ENCODE measurements at places on chromosomes 6 and 20.
A peak's percentile ranks its signal among the peaks of the same experiment; 100 is the strongest.

GRCh38 chr6:165925474-165926156, 242.0 kb downstream of the TBXT start:
- no peak for DNase-seq

DNA sequence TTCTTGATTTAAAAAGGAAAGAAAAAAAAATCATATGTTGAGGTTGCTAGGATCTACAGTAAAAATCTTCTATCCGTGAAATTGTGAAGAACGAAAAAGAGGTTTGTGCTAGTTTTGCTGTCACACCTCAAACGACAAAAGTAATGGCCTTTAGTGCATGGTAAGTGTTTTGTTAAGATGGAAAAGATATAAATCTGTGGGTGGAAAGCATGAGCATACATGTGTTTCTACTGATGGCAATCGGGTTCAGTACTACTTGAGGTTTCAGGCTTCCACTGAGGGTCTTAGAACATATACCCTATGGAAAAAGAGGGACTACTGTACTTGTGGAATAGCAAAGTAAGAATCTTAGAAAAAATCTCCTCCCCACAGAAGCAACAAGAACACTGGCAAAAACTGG, 58.0 kb downstream of the AHI1 start:
- DNase-seq = no peak

- no peak for DNase-seq
These were observed 3.3 kb downstream of the MGME1 start for GRCh38 chr20:17972121-17972520.

- no peak for DNase-seq
These were observed 369.1 kb upstream of the MARCKS start for GRCh38 chr6:113488061-113488460.

- peak; percentile 35 for DNase-seq
These were observed 29.2 kb downstream of the C6orf58 start for GRCh38 chr6:127606131-127606562.

DNA sequence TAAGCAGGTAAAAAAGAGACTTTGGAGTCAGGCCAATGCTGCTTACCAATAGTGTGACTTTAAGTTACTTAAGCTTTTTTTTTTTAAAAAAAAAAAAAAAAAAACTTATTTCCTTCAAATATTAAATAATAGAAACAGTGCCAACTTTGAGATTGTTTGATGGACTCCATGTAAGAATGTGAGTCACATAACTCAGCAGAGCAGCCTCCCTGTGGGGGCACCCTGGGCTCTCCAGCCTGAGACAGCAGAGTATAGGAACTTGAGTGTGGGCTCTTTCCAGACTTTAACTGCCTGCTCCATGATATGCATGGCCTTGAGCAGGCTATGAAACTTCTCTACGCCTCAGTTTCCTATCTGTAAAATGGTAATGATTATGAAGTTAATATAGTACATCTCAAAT, 113.3 kb upstream of the SAMD5 start:
- no peak for DNase-seq

DNA sequence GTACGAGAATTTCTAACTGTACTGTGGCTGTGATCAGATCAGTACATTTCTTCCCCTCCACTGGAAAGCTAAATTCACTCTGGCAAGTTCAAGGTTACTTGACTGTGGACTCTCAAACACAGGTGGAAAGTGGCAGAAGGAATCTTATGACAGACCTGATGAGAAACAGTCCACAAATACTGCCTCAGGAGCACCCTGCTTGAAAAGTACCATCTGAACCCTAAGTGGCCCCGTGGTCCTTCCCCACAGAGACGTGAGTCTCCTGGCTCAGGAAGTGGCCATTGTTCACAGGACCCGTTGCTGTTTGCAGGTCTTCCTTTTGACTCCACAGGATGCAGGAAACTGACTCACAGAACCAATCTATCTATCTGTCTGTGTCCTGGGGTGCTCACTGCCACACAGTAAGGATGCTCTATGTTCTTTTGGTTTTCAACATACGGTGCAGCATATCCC, 47.5 kb upstream of the NHSL1 start:
- no peak for DNase-seq

GRCh38 chr6:128963561-128963960, 80.6 kb downstream of the LAMA2 start:
- no peak for DNase-seq

DNA sequence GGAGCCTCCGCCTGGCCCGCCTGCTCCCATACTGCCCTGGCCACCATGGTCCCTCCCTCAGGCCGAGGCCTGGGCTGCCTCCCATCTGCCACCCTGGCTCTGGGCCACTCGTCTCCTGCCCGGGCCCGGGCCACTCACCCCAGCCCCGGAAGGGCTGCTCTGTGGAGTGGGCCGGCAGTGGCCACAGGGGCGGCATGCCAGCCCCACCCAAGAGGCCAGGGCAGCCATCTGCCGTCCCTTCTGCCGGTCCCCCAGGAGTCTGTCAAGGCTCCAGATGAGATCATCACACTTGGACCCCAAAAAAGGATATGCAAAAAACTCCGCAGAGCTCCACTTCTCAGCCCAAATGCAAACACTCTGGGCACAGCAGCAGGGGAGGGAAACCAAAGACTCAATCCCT, 23.8 kb upstream of the TLDC2 start:
- no peak for DNase-seq

DNA sequence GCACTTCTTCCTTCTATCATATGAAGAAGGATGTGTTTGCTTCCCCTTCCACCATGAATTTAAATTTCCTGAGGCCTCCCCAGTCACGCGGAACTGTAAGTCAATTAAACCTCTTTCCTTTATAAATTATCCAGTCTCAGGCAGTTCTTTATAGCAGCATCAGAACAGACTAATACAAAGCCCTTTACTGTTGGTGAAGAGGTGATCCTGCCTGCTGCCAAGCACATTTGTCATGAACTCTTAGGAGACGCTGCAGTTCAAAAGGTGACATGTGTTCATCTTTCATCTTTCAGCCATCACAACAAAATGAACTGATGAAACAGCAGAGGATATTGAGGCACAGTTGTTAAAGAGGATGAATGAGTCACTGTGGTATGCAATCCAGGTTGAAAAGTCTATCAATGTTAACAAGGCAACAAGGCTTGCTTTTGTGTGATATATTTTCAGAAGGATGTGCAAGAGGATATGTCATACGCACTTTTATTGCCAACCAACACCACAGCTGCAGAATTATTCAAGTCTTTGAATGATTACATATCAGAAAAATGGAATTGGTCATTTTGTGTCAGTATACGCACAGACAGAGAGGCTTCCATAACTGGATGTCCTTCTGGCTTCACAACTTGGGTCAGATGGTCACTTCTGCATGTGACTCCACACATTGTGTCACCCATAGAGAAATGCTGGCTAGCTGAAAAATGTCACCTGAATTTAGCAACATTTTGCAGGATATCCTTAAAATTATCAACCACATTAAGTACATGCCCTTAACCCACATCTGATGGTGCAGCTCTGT, 52.4 kb upstream of the PLN start:
- DNase-seq = no peak

GRCh38 chr6:170114187-170114945, 176.5 kb downstream of the DLL1 start:
- DNase-seq = no peak

- no peak for DNase-seq
These were observed 21.1 kb downstream of the GCLC start for GRCh38 chr6:53523511-53524454.

DNA sequence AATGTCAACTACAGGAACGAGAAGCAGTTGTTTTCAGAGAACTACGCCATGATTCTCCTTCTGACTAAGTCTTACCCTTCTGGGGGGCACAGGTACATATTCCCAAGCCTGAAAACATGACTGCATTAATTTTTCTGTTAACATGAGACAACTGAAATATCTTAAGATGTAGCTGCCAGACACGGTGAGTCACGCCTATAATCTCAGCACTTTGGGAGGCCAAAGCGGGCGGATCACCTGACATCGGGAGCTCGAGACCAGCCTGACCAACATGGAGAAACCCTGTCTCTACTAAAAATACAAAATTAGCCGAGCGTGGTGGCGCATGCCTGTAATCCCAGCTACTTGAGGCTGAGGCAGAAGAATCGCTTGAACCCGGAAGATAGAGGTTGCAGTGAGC, 21.7 kb downstream of the TBC1D20 start:
- DNase-seq = no peak

DNA sequence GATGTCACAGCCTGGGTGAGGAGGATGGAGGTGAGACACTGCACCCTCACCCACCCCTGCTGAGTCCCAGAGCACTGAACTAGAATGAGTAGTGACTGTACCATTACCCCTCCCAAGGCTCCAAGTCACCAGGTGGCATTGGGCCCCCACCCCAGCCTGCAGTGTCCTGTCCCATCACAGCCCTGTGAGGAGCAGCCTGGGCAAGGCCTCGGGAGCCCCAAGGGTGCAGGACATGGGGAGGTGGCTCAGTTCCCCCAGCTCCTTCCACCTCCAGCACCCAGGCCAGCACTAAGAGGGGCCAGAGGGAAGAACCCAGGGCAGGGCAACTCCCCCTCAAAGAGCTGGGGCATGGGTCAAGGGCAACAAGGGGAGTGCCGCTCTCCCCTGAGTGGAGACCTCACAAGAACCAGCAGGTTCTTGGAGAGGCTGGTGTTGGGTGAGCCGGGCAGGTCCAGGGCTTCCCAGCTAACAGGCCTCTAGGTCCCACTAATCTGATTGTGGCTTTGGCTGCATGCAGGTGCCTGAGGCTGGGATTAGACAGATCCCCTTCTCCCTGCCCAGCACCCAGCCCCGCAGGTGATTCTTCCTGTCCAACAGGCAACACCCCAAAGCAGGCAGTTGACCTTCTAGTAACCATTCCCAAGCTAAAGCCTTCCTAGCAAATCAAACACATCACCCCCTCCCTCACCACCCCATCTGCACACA, 2.6 kb downstream of the CST4 start:
- DNase-seq = no peak

DNA sequence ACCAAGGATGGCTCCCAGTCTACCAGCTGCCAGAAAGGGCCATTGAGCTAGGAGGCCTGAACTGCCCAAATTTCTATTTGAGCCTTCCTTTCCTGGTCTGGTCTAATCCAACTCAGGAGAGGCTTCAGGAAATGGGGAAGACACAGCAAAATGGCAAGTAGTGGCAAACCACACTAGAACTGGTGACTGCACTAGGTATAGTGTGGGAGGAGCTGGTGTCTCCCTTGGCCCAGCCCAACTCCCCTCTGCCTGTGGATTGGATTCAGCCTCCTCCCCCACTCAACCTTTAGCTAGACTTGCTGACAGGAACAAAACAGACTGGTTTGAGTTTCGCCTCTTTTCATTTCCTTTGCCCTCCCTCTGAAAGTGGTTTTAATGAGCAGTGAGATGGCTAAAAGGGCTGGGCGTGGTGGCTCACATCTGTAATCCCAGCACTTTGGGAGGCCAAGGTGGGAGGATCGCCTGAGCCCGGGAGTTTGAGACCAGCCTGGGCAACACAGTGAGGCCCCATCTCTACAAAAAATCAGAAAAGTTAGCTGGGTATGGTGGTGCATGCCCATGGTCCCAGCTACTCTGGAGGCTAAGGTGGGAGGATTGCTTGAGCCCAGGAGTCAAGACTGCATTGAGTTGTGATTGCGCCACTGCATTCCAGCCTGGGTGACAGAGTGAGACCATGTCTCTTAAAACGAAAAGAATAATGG, 17.5 kb downstream of the MRPS18A start:
- no peak for DNase-seq

DNA sequence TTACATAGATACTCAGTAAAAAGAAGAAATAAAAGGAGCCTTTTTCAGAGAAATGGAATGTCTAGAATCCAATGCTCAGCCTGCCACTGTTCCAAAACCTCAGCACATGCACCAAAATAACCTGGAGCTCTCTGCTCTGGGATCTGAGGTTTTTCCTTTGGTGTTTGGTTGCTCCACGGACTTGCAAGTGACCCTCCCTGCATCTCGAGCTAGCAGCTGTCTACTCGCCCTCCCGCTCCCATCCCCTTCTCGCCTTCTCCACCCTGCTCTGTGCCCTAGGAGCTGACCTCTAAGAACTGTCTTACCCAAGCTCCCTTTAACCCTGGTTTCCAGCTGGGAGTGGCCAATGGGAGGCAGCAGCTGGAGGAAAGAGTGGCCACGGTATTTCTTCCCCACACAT, 35.1 kb upstream of the FAM210B start:
- no peak for DNase-seq
